ENCODE measurements at places on chromosomes 4 and X.

GRCh38 chr4:98544818-98545414, 113.5 kb downstream of the TSPAN5 start:
- no peak for DNase-seq

GRCh38 chrX:103498786-103499185, 20.5 kb downstream of the RAB40A start:
- DNase-seq: no peak

- peak; percentile 18 for DNase-seq
Measured at GRCh38 chr4:10671366-10671765, 13.2 kb downstream of the CLNK start.

GRCh38 chrX:16335181-16335580, 167.9 kb downstream of the MAGEB17 start:
- DNase-seq: no peak

GRCh38 chr4:138627096-138627495, 384.9 kb upstream of the SLC7A11 start:
- no peak for DNase-seq
